ENCODE measurements at places on chromosomes 1 and 21.

- no peak for DNase-seq
Observed at GRCh38 chr1:57520743-57521515, 97.1 kb upstream of the DAB1 start.

DNA sequence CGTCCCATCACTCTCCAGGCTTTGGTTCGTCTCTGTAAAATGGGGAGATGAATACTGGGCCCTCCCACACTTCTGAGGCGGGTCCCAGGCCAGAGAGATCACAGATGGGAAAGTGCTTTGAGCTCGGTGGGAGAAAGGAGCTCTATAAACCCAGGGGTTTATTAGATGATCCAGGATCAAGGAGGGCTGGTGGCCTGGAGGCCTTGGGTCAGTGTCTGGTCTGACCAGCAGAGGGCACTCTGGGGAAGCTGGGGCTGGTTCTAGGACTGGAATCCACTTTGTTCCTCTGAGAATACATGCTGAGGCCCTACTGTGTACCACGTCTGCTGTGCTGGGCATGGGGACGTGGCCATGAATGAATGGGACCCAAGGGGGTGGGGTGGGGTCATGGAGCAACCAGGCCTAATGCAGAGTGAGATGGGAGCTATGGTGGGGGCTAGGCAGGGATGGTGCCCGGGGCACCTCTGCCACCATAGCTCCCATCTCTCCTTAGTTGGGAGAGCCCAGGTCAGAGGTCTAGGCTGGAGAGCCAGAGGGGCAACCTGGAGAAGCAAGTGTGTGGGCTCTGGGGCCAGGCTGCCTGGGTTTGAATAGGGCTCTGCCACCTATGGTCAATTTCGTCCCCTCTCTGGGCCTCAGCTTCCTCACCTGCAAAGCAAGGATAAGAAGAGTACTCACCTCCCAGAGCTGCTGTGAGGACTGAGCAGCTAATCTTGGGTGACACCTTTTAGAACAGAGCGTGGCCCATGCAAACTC is 9.0 kb upstream of the FAM131C start:
- peak; percentile 87 for DNase-seq

DNA sequence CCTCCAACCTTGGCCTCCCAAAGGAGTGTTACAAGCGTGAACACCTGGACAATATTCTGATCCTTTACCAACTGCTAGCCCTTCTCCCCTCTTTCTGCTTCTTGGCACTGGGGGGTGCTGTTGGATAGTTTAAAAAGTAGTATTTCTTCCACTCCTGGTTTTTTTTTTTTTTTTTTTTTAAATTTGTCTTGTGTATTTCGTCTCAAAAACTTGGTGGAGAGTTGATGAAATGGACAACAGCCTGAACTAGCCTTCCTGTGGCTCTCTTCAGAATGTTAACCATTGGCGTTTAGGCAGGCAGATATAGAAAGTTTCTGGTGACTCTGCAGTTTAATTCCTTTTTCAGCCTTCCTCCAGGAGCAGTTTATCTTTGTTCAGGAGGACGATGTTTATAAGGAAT is 69.7 kb upstream of the USP24 start:
- peak; percentile 87 for DNase-seq

DNA sequence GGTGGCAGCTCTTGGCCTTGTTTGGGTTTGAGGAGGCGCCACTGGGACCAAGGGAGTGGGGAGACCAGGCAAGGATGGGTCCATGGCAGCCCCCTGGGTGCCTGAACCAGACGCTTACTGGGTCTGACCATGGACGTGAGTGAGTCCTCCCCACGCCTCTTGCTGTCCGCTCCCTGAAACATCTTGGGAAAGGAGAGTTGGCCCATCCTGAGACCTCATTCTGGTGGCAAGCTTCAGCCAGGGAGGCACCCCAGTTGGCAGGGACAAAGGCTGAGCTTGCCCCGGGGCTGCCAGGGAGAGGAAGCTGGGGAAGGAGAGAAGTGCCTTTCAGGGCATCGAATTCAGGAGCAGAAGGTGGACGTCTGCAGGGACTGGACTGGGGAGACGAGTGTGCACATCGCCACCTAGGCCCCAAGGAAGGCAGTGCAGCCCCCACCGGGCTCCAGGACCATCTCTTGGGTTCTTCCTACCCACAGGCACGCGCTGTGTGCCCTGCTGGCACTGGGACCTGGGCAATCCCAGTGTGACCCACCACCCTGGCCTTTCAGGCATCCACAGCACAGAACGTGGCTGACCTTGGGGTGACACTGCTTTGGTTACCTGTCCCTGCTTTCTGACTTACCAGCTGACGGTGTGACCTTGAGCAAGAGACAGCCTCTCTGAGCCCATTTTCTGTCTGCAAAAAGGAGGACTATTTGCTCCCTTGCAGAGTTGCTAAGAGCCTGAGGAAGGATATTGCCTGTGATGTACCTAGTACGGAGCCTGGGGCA is 132.9 kb upstream of the WNT4 start:
- DNase-seq, result peak; percentile 73

DNA sequence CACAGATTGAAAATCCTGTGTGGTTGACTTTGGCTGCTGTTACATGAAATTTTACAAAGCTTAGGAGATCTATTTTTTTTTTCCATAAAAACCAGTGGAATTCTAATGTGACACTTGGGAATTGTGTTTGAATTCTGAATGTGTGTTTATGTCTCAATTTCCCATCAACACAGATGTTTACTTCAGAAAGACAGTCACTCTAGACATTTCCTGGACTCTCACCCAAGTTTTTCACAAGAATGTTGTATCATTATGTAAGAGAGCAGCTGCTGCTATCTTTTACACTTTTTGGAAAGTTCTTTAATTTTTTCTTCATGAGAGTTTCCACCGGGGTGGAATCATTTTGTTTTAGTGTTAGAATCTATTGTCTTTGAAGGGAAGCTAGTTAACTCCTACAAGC is 210.1 kb downstream of the GIPC2 start:
- DNase-seq, result no peak

GRCh38 chr1:71640116-71640515 is 559.3 kb upstream of the ZRANB2 start:
- no peak for DNase-seq

Measured in Karpas-422 (cell line).